ENCODE measurements at places on chromosomes 2 and 18.

DNA sequence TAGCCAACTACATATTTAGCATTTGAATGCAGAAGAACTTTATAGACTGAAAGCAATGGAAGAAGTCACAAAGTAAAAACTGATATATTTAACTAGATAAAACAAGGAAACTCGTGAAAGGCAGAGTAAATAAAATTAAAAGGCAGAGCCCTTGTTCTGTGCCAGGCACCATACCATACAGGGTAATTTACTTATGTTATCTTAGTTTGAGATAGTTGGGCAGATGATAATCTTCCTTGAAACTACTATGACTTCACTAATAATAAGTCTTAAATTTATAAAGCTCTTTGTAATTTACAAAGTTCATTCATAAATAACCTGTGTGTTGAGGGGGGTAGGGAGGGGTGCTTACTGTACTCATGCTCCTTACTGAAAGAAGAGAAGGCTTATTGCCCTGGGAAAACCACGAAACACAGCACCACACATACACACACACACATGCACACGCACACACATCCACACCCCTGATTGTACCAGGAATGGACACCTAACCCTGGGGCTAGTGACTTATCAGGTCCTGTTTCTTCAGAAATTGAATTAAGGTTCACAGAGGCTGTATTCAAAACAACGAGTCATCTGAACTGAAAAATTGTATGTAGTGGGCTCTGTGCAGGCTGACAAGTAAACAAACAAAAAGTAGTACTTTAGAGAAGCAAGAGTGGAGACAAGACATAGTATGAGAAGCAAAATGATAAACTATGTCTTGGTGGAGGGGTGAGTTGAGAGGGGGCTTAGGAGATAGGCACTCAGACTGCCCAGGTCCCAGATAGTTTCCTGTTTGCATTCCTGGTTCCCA, 38.1 kb downstream of the AGFG1 start:
- DNase-seq = no peak

DNA sequence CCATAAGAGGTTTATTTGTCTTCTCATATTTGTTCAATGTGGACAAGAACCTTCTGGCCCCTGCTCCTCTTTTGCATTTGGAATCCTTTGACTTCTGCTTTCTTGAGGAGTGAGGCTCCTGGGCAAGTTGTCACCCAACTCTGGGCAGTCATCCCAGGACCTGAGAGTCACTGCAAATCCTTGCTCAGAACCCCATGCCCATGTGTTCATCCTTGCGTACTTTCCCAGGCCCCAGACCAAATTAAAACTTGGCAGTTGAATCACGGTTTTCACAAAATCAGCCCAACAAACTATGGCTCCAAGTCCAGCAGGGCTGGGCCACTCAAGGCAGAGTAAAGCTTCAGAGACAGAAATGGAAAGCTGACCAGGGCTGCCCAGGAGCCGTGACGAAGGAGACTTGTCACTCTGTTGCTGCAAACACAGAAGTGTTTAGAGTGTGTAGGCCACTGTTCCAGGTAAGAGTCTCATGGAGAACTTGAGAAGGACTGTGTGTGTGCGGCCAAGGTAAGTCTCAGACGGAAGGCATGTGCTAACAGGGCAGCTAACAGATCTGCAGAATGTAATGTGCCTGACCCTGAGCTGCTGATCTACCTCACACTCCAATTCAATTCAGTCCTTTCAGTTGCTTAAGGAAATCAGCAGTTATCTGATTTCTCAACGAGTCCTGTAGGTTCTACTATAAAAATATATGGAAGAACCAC, 549.4 kb upstream of the HS6ST1 start:
- DNase-seq = no peak

DNA sequence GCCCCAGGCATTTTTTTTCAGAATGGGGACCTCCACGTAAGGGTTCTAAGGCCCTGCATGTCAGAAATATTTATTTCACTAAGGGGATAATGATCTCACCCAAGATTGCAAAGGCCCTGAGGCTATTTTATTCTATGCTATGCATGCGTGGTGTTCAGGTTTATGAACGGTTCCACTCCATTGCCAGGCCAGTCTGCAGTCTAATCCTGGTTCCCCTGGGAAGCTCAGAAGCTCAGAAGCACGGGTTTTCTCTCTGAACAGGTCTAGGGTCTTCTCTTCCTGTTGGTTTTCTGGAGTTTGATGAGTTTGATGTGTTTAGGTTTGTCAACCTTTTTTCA, 256.4 kb upstream of the PXDN start:
- DNase-seq = no peak

- no peak for DNase-seq
These were observed 207.1 kb downstream of the NDUFA10 start for GRCh38 chr2:239818086-239818485.

DNA sequence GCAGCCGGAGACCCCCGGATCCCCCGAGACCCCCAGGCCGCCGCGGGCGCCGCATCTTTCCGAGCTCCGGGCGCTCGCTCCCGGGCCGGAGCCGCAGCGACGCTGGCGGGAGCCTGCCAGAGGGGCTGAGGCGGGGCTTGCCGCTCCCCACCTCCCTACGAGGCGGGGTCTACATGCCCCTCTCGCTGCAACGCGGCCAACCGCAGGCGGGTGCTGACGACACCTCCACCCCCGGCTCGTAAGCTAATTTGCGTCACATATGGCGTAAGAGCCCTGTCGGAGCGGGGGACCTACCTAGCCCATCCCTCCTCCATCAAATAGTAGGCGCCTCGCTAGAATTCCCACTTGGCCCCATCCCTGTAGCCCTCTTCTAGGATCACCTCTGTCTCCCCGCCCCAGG, at the start of gene PTPRN:
Gene PTPRN, minus strand, starts transcription at position 124 of the 400 bp plus-strand sequence. Its CDS starts 69 bp downstream, at position 55.
- DNase-seq = peak; percentile 79

GRCh38 chr18:55764386-55764785, 176.4 kb upstream of the TCF4 start:
- DNase-seq = no peak
